ENCODE measurements at places on chromosomes 16 and 17.

DNA sequence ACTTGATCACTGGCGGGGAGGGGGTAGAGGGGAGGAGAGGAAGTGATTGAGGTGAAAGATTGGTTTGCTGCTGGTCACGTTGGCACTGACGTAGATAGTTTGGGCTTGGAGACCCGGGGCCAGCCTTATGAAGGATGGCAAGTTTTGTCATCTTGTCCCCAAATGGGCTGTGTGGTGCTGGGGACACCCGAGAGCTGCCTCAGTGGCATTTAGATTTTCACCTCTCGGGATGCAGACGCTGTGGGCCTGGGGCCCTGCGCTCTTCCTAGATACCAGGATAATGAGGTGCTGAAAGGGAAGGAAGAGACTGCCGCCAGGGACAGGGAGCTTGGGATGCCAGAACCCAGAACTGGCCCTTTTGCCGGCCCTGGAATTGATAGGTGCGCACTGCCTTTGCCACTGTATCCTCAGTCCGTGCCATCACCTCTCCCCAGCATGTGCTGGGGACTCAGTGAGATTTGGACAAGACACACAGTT lies 1.4 kb upstream of the SOCS3 start:
- no peak for DNase-seq

- no peak for DNase-seq
Observed at GRCh38 chr17:5870231-5870953, 199.8 kb upstream of the WSCD1 start.

DNA sequence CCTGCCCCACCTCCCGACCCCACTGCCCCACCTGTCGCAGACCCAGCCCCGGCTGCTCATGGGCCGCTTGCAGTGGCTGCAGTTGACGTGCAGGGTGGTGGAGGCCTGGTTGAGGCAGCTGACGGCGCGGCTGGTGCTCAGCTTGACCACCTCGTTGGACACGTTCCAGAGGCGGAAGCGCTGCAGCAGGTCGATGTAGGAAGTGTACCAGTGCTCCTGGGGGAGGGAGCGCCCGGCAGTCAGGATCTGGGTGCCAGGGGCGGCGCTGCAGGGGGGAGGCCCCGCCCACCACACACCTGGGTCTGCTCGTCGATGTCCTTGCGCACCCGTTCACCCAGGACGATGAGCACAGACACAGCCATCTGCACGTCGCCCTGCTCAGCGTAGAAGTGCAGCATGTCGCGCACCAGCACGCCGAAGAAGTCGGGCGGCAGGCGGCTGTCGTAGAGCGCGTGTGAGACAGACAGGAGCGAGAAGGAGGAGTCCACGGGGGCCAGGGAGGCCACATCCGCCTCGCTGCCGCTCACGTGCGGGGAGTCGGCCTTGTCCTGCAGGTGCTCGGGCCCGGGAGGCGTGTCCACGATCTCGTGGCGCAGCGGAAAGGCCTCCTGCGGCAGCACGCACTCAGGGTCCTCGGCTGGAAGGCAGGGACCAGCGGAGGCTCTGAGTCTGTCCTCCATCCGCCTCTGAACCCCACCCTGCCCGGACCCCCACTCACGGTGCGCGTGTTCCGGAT lies 995 bp upstream of the JMJD8 start:
- no peak for DNase-seq

DNA sequence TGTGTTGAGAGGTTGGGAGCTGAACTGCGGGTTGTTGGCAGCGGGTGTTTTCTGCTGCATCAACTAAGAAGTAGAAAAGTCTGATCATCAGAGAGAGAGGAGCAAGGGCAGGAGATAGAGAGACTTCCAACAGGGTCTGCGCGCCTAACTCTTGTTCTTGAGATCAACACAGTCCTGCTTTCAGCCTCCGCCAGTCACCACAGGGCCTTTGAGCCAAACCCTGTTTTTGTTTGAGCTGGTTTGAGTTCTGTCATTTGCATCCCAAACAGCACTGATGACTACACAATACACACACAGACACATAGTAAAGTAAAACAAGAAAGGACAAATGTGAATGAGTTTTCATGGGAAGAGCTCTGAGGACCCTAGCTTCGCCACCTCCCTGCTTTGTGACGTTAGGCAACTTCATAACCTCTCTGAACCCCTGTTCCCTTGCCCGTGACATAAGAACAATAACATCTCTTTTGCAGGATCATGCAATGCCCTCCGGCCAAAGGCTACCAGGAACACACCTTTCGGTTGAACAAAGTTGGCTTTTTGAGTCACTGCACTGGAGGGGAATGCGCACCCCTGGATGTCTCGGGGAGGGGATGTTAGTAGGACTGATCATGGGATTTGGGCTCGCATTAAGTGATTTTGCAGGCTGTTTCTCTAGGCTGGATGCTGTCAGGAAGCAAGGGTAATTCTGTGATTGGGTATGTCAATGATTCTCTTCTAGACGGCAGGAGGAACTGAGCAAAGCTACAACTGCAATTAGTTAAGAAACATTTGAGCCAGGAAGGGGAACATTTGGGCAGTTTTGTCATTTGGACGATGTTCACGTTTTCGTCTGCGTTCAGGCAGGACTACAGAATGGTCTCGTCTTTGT lies 92.3 kb downstream of the C16orf78 start:
- no peak for DNase-seq

DNA sequence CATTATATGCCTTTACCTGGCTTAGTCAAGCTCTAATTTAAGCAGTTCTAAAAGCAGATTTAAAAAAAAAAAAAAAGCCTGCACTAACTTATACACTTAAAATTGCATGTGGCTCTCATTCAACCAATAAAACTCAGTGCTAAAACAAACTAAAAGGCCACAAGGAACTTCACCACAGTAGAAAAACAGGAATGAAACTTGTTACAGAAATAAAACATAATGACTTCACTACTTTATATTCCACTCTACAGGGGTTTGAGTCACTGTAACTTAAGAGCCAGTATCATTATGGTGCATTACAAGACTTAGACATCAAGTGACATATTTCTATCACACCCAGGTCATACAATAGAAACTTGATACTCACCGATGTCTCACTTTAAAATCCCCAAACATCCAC lies 11.1 kb downstream of the CA10 start:
- DNase-seq: no peak

DNA sequence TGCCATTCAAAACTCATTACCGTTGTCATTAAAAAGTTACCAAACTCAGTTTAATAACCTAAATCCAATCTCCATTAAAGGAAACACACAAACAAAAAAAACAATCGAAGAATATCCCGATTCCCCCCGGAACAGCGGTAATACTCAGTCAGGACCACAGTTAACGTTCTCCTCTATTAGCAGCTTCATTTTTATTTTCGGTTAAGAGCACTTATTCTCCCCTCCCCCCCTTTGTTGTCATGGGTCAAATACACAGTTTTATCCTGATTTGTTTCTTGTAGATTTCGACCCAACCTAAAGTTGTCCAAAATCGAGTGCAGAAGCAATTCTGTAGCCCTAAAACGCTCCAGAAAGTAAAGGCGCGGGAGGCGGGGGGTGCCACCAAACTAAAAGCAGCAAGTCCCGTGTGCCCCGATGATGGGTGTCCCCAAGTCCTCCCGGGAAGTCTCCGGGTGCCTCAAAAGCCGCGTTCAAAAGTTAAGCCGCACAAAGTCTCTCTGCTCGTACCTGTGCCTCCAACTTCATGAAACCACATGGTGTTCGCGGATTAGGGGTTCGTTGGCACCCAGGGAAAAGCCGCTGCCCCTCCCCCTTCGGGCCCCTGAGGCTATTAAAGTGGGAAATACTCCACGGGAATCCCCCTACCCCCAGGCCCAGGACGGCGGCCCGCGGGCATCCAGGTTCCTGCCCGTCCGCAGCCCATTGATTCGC lies 996 bp downstream of the SUMO2 start:
- no peak for DNase-seq

DNA sequence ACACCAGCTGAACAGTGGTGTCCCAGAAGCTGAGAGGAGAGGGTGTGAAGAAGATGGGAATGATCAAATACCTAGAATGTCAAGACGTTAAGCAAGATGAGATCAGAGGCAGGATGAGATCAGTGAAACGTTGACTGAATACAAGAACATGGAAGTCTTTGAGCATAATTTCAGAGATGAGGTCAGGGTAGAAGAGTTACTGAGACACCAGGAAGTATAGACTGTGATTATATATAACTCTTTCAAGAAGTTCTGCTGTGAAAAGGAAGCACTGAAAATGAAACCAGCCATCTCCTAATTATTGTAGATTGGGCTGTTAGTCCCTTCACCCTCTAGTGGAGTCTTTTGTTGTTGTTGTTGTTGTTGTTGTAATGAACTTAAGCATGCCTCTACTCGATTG lies 9.1 kb downstream of the SHCBP1 start:
- DNase-seq: no peak

GRCh38 chr17:13415871-13416416 lies 185.8 kb downstream of the HS3ST3A1 start:
- no peak for DNase-seq

DNA sequence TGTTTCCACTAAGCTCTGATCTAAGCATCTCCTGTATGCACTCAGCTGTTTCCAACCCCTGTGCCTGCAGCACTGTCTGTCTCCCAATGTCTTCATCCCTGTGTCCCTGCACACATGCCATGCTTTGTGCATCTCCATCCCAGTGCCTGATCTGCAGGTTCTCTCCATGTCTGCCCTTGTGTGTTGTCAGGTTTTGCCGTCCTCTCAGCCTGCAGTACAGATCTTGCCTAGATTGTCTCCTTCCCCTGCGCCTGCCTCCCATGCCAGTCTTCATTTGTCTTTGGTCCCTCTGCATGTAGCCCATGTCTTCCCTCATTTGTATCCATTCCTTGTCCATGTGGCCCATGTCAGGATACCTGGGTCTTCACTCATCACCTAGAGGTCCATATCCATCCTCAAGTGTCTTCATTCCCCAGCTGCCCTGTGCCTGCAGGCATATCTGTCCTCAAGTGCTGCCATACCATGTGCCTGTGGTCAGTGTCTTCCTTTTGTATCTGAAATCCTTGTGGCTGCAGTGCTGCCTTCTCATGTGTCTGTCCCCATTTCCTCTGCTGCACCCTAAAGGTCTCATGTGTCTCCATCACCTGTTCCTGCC lies 71.5 kb downstream of the TNFRSF13B start:
- no peak for DNase-seq

GRCh38 chr17:67974598-67975066 lies 21.6 kb downstream of the C17orf58 start:
- no peak for DNase-seq

DNA sequence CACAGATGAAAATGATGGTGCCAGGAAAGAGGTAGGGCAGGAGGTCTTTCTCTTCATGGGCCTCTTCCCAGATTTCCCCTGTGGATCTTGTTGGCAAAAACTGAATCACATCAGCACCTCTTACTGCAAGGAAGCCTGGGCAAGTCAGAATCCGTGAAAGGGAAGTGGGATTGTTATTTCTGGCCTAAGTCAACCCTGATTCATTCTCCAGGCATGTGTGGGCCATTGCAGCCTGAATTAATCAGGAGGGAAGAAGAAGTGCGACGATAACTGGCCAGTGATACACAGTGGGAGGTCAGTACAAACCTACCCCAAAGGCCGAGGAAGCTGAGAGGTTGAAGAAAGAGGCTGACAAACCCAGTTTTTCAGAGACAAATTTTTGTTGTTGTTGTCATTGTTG lies 17.9 kb upstream of the NSMCE1 start:
- peak; percentile 83 for DNase-seq

GRCh38 chr16:3051494-3051893 lies 5.1 kb downstream of the MMP25 start:
- DNase-seq: no peak

- no peak for DNase-seq
Observed at GRCh38 chr17:3318336-3318735, 20.2 kb upstream of the OR3A1 start.

DNA sequence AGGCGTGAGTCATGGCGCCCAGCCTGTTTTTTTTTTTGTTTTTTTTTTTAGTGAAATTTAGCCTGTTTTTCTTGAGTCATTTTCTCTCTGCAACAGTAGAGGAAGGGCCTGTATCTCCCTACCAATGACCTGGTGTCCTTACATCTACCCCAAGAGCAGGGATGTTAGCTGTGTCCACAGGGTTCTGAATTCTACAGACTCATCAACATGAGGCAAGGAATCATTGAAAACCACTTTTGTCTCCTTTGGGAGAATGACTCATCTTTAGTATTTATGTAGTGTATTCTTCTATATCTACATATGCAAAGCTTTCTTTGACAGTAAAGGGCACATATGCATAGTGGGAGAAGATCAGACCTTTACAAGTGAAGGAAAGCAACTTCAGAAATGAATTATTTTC lies 105.3 kb downstream of the SPECC1 start:
- no peak for DNase-seq

GRCh38 chr17:83008526-83008925 lies 70.9 kb upstream of the METRNL start:
- DNase-seq: no peak

DNA sequence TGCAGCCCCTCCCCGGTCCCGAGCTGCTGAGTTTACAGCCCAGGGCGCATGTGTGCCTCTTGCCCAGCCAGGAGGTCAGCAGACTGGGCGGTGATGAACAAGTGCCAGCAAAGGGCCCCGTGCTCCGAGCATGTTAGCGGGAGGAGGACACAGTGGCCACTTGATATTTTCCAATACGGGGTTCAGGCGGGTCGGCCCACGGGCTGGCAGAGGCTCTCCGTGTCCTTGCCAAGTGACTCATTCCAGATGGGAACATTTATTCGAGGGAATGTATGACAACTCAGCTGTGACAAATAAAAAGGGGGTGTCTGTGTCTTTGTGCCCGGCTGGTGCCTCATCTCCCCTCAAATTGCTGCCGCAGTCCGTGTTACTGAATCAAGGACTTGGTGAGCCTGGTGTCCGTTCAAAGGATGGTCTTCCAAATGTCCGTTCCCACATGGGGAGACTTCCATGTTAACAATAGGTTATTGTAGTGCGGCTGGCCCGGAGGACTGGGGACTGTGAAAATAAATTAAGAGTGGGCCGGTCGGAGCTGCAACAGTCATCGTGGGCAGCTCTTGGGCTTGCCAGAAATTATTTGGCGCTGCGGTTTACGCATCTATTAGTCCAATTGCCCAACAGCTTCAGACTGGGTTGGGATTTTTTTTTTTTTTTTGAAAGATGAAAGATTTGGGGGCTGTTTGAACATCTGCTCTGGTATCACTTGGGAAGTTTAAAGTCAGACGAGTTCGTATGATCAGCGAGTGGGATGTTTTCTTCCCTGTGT lies 174.0 kb upstream of the CIBAR2 start:
- DNase-seq: peak; percentile 62

GRCh38 chr17:42697108-42697811 lies 14.9 kb downstream of the CNTNAP1 start:
- DNase-seq: no peak

GRCh38 chr16:79089735-79090284 lies 510.7 kb downstream of the MAF start:
- no peak for DNase-seq

DNA sequence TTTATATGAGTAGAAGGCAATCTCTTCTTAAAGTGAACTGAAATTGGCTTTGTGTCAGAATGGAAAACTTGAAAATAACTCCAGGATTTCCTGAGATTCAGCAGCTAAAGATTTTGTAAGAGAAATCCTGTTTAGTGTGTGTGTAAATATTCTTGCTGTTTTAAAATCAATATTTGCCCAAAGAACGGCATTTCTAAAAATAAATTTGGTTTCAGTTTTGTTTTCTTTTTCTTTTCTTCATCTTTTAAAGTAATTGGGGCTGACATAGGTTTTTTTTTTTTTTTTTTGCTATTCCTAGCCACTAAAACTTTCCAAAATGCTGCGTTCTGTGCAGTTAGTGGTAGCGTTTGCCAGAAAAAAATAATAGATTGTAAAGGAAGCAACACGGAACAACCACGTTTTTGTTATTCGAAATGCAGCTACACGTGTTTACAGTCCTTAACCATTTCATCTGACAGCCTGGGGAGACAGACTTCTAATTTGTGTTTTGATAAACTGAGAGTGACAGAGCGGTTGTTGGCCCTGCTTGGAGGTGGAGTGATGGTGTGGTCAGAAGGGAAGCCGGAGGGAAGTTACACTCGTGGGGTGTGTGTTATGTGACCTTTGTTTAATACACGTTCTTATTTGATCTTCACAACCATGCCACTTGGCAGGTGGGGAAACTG lies 21.6 kb upstream of the SMPD3 start:
- DNase-seq: no peak
